ENCODE measurements at places on chromosomes 16 and 17.
A peak's percentile ranks its signal among the peaks of the same experiment; 100 is the strongest.

GRCh38 chr17:45357364-45357997, 40.7 kb upstream of the MAP3K14 start:
- no peak for DNase-seq

DNA sequence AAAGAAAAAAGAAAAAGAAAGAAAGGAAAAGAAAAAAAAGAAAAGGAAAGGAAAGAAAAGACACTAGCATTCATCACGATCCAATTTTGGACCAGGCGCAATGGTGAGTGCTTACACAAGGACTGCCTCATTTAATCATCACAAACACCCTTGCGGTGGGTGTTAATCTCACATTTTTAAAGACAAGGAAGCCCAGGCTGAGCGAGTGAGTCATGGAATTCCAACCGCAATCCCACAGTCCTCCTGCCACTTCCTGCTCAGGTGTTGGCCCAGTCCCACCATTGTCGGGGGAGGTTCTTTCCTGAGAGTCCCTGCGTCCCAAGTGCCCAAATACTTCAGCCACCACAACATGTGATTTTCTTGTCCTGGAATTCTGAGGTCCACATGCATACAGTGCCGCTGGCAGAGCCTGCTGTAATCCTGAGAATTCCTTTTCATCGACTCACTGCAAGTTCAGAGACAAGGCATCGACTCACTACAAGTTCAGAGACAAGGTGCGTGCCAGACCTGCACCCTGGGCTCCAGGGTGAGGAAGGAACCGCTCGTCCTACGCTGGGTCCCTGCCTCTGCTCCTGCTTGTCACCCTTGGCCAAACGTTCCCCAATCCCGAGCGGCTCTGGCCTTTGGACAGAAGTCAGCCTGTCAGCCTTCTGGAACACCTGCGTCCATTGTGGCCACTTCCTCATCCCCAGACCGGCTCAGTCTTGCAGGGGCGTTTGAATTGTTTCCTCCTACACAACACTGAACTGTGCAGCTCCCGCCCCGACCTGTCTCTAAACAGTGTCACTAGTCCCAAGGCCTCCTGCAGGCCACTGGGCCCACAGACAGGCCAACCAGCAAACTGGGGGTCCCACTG, 5.8 kb downstream of the ZG16B start:
- no peak for DNase-seq

GRCh38 chr17:55308613-55309391, 44.0 kb downstream of the HLF start:
- DNase-seq = no peak

- no peak for DNase-seq
These were observed 825 bp downstream of the HASPIN start for GRCh38 chr17:3724378-3725077.

DNA sequence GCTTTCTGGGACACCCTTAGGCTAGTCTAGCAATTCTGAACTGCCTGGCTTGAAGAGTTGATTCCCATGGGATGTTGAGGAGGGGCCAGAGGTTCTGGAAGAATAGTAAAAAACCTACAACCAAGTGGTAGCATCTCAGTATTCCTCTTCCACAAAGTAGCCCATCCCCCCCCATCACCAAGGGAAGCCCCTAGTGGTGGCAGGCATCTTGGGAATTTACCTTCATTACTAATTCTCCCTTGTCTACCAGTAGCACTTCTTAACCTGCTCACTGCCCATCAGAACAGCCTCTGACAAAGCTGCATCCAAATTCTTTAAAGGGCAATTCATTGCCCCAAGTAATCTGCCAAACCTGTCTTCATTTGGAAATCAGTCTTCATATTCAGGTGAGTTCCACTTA, 12.8 kb upstream of the RAB11FIP4 start:
- no peak for DNase-seq

GRCh38 chr17:63834431-63835166, 7.1 kb upstream of the FTSJ3 start:
- peak; percentile 69 for DNase-seq

- DNase-seq = no peak
These were observed 486 bp downstream of the PIGS start for GRCh38 chr17:28570716-28571360.

- DNase-seq = no peak
These were observed 19.8 kb downstream of the CARHSP1 start for GRCh38 chr16:8848939-8849391.

- DNase-seq = no peak
These were observed 42.4 kb upstream of the NF1 start for GRCh38 chr17:31052187-31052889.

DNA sequence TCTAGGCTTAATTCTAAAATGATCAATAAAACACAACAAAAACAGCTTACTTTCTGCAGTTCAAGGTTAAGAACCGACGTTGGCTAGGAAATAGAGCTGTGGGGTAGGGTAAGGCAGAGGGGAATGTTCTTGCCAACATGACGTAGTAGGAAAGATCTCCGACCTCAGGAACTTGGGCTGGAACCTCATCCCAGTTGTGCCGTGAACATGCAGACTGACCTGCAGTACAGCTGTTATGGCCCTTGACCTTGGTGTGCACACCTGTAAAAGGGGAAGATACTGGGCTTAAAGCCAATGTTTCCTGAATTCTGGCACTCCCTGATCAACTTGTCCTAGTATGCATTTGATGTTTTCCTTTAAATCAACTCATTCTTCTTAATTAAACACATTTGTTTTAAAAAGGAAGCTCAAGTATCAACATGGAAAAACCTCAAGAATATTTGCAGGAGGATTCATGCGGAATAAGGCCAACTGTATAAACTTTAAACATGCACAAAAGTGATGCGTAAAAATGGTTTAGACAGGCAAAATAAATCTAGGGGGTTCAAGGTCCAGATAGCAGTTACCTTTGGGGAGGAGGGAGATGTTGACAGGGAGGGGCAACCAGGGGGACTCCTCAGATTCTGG, 14.2 kb upstream of the SLC6A2 start:
- DNase-seq = no peak

GRCh38 chr16:83807327-83807709, 460 bp upstream of the HSBP1 start:
- DNase-seq = no peak

DNA sequence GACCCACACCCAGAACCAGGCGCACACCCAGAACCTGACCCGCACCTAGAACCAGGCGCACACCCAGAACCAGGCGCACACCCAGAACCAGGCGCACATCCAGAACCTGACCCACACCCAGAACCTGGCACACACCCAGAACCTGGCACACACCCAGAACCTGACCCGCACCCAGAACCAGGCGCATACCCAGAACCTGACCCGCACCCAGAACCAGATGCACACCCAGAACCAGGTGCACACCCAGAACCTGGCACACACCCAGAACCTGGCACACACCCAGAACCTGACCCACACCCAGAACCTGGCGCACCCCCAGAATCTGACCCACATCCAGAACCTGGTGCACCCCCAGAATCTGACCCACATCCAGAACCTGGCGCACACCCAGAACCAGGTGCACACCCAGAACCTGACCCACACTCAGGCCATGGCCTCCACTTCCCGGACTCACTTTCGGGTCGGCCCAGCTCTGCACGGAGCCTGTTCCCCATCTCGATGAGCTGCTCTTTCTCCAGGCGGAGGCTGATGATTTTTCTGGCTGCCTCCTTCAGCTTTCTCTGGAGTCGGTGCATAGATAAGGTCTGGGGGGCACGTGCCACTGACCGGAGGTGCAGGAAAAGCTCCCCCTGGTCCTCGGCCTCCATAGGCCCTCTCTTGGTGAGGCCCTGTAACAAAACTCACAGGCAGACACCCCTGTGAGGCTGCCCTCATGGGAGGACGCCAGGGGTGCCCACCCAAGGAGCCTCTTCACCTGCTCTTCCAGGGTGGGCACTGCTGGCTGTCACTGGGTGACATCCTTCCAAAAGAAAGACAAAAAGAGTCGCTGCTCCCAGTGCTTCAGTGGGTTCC, 53.3 kb upstream of the FASN start:
- DNase-seq = no peak

DNA sequence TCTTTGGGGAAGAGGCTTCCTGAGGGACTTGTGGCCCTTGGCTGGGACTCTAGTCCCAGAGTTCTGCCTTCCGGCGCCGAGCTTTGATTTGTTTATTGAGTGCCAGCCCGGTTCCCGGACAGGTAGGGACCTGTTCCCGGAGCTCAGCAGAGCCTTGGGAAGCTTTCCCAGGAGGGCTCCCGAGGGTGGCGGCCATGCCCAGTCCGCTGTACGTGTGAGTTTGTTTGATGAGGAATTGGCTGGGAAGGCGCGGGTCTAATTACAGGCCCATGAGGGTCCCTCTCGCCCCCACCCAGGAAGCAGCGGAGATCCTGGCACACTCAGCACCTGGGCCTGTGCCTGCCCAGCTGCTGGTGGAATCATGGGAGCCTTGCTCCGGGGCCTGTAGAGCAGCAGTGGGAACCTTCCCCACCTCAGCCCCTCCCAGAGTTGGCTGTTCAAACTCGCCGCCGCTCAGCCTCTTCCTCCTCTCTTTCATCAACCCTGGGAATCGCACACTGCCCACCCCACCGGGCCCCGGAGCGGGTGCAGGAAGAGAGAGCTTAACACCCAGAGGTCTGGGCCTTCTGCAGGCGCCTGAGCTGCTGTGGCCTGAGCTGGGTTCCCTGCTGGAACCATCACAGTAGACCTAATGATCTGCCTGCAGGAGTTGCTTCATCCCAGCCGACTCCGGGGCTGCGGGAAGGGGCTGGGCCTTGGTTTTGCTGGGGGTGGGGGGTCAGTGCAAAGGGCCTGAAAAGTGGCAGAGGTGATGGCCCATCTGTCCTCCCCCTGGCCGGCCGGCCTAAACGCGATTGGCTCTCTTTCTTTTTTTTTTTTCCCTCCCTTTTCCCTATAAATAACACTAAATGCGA, 313.7 kb downstream of the SEC14L1 start:
- no peak for DNase-seq

- no peak for DNase-seq
These were observed 65.2 kb downstream of the SHCBP1 start for GRCh38 chr16:46555951-46556350.

GRCh38 chr16:78005881-78006280, 16.5 kb upstream of the CLEC3A start:
- no peak for DNase-seq

DNA sequence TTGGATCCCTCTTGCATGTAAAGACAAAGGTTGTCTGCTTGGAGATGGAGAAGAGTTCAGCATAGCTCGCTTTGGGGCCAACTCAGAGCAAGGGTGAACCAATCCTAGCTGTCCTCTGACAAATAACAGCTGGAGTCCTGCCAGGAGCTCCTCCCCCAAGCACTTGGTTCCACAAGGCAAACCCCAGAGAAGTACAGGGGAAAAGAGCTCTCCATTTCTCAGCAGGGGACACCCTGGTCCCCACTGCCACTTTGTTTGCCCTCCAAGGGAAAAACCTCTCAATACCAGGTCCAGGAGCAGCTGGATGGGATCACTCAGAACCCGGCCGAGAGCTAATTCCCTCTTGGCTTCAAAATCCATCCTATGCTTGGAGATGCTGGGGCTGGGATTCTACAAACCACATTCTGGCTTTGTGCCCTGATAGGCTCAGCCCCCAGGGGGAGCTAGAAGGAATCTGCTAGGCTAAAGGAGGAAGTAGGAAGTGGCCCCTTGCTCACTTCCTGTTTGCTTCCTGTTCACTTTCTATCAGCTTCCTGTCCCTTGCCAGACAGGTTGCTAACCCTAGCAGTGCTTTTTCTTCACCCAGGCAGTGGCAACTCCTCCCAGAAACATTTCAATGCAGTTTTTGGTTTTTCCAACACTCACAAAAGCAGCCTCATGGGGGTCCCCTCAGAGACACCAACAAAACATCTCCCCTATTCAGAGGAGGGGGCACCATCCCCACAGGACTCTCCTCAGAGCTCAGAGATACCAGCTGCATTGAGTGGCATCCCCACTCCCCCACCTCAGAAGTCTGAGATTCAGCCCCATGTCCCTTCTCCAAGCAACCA, 30.7 kb downstream of the CDRT4 start:
- peak; percentile 22 for DNase-seq

GRCh38 chr16:4435337-4436067, 9.8 kb downstream of the DNAJA3 start:
- no peak for DNase-seq

DNA sequence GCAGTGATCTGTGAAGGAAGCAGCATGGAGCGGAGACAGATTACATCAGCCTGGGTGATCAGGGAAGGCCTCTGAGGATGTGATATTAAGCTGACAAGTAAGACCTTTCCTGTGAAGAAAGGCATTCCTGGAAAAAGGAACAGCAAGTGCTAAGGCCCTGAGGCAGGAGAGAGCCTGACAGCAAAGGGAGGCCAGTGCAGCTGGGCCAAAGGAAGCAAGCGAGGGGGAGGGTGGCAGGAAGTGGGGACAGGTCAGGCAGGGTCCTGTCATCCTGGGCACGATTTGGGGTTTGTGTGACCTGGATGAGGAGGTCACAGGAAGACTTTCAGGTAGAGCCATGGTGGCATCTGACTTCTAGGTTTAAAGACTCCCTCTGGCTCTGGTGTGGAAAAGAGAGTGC, 12.3 kb downstream of the CPNE2 start:
- no peak for DNase-seq

DNA sequence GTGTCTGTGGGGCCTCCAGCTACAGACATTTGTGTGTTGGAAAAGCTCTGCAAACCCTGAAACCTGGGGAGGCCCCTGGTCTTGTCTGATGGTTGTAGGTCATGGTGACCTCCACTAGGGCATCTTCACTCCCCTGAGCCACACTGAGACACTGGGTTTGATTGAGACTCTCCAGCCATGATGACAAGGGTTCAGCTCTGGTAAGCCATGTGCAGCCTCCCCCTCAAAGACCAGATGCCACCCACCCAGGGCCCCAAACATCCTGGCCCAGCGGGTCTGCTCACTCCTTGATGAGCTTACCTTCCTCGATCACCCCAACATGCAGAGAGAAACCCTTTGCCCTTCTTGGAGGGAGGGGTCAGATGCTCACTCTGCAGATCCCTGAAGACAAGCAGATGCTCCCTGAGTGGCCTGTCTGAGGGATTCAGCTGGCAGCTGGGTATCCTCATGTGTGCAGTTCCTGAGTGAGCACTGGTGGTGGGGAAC, 101.6 kb downstream of the METRNL start:
- DNase-seq = no peak

Measured in NCI-H2107 (cell line).